ENCODE measurements at places on chromosomes 7 and 10. TPM values are rescaled to one million over a fixed set of nuclear protein-coding genes. Genes with fewer than 3 reads are reported as not detected.

DNA sequence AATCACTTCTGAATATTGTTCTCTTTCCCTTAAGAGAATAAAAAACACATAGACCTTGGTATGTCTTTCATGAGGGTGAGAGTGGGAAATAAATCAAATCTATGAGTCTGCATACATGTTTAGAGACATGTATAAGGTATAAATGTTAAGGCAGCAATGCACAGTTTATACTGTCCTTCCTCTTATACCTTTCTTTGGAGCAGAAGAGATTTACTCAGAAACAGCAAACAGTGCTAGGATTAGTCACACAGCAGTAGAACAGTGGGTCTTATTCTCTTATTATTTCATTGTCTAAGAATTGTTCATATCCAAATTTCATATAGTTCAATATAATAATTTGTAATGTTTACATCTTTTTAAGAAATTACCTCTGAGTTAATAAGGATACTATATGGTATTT lies 126.7 kb upstream of the TMEM196 start:
- DNase-seq, result no peak

DNA sequence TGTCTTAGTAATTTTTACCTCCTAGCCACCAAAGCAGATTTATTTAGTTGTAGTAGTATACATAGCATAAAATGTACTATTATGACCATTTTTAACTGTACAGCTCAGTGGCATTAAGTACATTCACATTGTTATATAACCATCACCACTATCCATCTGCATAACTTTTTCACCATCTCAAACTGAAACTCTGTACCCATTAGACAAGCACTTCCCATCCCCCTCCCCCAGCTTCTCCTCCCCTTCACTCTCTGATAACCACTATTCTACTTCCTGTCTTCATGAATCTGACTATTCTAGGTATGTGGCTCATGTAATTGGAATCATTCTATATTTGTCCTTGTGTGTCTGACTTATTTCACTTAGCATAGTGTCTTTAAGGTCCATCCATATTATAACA lies 71.9 kb downstream of the MRPL32 start:
- no peak for DNase-seq

GRCh38 chr10:11145495-11145855 lies 127.8 kb downstream of the CELF2 start:
- DNase-seq, result no peak

DNA sequence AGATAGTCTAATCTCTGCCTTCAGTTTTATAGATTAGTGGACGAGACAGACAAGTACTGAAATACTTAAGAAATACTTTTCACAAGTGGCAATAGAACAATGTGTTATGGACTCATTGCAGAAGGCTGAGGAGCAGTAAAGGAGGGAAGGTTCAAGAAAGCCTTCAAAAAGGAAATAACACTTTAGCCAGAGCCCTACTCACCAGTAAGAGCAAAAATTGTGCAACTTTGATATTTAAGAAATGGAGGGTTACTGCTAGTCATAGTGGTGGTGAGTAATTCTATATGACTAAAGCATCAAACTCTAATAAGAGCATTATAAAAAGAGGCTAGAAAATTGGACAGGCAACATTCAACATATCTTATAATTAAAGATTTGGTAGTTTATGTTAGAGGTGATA lies 28.8 kb downstream of the PTPN12 start:
- DNase-seq, result no peak

- no peak for DNase-seq
Observed at GRCh38 chr10:53690524-53691240, 918.1 kb upstream of the MBL2 start.

DNA sequence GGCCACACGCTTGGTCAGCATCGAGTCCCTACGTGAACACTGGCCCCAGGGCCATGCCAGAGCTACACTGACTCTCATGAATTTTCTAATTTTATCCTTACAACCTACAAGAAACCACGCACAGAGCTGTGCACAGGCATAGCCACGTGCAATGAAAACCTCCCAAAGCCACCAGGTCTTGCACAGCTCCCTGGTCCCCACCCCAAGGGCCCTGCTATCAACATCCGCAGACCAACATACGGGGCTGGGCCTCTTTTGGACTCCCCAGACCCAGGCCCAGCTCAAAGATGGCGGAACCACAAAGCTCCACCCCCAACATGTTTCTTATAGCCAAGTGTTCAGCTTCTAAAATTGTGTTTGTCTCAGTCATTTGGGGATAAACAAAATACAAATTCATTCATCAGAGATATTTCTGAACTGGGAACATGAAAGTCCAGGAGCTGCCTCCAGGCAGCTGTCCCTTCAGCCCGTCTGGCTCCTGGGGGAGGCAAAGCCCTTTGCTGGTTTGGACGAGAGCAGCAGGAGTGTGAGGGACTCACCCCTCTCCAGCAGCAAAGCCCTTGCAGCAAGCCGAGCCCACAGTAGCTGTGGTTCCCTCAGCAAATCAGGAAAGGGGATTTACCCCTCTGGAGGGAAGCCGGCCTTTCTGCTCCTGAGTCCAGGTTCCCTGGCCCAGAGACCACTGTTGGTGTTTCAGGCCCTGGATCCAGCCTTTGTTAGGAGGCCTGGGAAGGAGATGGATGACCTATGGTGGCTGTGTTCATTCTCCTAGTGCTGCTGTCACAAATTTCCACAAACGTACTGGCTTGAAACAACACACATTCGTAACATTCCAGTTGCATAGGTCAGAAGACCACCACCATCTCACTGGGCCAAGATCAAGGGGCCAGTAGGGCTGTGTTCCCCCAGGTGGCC lies 75.1 kb downstream of the OAT start:
- peak; percentile 30 for DNase-seq

DNA sequence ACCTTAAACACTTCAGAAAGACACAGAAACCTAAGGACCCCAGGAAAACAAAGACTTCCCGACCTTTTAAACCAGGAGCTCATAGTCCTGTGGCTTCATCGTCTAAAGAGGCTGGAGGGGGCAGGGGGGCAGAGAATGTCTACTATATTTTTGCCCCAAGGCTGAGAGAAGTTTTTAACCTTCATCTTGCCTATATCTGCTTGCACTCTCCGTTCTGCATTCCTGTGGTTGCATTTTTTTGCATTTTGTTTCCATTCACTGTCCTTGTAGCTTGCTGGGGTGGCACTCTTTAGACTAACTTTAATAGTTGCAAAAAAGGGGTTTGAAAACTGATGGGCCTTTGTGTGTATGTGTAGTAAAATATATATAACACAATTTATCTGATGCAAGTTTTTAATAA lies 23.7 kb downstream of the PRKAR2B start:
- DNase-seq, result no peak

DNA sequence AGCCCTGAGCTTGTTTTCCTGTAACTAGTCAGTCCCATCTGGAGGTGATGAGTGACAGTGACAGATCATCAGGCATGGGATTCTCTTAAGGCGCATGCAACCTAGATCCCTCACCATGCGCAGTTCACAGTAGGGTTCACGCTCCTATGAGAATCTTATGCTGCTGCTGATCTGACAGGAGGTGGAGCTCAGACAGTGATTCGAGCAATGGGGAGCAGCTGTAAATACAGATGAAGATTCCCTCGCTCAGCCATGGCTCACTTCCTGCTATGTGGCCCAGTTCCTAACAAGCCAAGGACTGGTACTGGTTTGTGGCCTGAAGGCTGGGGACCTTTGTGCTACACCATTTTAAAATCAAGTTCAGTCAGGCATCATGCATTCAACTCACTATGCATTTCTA lies 221.7 kb downstream of the KIAA1217 start:
- no peak for DNase-seq

GRCh38 chr10:7239312-7239985 lies 171.4 kb downstream of the SFMBT2 start:
- DNase-seq, result no peak

DNA sequence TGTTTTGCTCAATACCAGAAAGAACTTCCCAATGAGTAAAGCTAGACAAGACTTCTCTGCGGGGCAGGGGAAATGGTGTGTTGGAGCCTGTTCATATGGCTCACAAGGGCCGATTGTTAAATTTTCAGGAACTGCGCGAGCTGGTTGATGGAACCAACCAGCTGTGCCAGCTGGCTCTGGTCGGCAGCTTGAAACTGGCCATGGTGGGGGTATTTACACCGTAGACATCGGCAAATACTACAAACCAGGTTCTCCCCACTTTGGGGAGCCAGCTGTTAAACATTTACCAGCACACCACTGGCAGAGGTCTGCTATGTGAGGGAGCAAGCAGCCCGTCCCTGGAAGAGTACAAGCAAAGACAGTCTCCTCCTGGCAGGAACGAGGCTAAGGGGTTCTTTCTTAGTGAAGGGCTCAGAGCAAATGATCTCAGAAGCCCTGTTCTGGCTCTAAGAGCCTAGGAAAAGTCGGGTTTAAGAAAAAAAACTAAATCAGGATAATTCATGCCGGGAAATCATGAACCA lies 8.8 kb upstream of the ZMIZ1 start:
- no peak for DNase-seq

- no peak for DNase-seq
Observed at GRCh38 chr10:85603151-85603940, 763.2 kb downstream of the GRID1 start.

DNA sequence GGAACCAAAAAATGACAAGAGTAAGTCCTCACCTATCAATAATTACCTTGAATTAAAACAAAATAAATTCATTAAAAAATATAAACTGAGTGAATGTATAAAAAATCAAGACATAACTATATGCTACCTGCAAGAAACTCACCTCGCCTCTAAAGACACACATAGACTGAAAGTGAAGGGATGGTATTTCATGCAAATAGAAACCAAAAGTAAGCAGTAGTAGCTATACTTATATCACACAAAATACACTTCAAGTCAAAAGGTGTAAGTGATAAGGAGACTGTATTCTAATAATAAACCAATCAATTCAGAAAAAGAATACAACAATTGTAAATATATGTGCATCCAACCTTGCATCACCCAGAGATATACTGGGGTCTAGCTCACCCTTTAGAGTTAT lies 332.6 kb downstream of the SH2D4B start:
- DNase-seq, result no peak

GRCh38 chr7:24967696-24968095 lies 12.3 kb downstream of the OSBPL3 start:
- no peak for DNase-seq

DNA sequence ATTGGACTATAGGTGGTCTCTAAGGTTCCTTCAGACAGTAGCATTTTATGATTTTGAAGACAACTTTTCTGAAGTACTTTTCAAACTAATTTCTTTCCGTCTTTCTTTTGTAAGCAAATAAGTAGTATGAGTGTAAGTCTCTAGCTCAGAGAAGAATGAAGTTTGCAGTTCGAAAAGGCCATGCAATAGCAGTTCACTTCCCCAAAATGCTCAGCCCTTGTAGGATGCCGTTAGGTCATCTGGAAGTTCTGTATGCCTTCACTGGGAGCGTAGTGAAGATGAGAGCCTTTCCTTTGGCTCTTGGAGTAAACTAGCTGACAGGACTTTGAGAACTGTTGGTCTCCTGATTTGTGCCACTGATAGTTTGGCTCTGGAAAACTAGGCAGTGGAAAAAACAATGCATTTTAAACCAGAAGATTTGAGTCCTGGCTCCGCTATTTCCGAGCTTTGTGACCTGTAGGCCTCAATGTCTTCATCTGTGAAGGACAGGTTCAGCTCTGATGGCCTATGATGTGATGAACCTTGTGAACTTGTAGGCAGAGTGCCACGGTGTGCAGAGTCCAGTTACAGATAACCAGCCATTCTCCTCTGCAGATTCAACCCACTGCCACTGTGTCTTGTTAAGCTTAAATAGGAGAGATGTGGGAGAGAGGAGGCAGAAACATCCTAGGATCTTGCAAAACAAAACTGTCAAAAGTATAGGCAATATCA lies 18.8 kb downstream of the SGPL1 start:
- DNase-seq, result no peak

DNA sequence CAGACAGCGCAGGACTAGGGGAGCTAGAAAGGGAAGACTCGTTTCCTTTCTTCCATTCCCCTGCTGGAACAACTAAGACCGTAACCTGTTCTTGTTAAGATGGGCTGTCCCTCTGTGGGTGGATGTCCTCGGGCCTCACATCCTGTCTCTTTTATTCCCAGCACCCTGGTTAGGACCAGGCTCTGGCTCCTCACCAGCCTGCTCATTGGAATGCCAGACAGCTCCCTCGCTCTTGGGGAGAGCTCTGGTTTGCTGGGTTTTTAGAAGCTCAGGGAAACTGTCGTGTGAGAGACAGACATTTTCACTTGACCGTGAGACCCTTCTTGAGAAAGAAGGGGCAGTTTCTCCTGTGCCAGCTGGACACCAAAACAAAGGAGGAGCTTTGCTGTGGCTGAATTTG lies 58.1 kb upstream of the HABP2 start:
- no peak for DNase-seq

GRCh38 chr7:129008645-129009414 lies 46.1 kb downstream of the TNPO3 start:
- DNase-seq, result no peak

- no peak for DNase-seq
Observed at GRCh38 chr7:5580714-5581395, 157.2 kb upstream of the TNRC18 start.

- no peak for DNase-seq
Observed at GRCh38 chr7:12861070-12861469, 173.6 kb downstream of the ARL4A start.

DNA sequence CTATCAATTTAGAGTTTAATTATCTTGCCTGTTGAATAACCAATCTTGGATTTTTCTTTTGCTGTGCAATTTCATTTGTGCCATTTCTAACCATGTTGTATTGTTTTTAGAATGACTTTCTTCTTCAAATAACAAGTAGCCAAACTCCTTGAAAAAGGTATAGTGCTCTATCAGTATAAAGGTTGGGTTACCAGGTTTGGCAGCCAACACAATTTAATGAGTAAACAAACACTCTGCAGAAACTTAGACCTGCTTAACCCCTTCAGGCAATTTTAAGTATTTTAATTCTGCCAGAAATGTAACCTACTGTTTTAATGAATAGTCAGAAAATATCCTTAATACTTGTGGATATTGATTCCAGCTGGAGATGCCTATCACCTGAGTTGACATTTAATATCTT lies 299.8 kb downstream of the ARL4A start:
- no peak for DNase-seq

DNA sequence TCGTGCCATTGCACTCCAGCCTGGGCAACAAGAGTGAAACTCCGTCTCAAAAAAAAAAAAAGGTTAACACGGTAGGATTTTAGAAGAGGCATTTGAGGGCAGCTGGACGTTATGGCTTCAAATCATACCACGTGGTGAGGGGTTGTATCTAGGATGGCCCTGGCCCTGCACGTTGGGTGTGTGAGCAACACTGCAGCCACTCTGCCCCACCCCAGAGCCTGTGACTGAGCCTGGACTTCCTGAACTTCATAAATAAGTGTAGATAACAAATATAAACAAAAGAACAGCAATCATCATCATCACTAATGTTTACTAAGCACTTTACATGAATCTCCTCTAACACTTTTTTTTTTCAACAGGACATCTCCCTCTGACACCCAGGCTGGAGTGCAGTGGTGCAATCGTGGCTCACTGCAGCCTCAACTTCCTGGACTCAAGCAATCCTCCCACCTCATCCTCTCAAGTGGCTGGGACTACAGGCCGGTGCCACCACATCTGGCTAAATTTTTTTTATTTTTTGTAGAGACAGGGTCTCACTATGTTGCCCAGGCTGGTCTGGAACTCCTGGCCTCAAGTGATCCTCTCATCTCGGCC lies 169.5 kb upstream of the FRMD4A start:
- no peak for DNase-seq

Gene SPAM1
- total RNA-seq, result not detected

Gene UCN3
- not detected for total RNA-seq

Gene RBM20
- 0.48 TPM for total RNA-seq

Gene DNAJC12
- 49.8 TPM for total RNA-seq

Gene TMEM176A
- total RNA-seq, result 66.5 TPM

Gene ORC5
- total RNA-seq, result 26.5 TPM

Gene PRKCQ
- total RNA-seq, result 0.64 TPM

Gene OR2A1
- total RNA-seq, result 0.32 TPM

Gene HPSE2
- 5.9 TPM for total RNA-seq

Gene CACNA2D1
- 16.0 TPM for total RNA-seq

Gene MRC1
- 13.8 TPM for total RNA-seq

Gene STEAP2
- 22.1 TPM for total RNA-seq

Data from breast epithelium (tissue), 4 donors.